Endothelial cell (in vitro differentiated cells): ENCODE measurements at places on chromosomes 3 and 15.

DNA sequence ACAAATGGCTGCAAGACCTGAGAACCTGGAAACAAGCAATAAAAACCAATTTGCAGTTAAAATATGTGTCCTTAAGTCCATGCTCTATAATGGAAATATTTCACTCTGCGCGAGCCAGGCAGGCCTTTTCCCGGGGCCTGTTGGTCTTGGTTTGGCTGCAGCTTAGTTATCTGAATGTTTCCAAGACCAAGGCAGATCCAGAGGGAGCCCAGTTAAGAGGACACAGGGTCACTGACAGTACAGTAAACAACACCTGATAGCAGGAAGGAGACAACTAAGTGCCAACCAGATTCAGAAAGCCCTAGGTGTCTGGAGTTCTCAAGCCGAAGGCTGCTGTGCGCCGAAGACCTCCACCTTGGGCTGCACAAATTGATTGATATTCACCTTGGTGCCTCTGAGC, 32.8 kb downstream of the THSD4 start:
- DNase-seq, result no peak

DNA sequence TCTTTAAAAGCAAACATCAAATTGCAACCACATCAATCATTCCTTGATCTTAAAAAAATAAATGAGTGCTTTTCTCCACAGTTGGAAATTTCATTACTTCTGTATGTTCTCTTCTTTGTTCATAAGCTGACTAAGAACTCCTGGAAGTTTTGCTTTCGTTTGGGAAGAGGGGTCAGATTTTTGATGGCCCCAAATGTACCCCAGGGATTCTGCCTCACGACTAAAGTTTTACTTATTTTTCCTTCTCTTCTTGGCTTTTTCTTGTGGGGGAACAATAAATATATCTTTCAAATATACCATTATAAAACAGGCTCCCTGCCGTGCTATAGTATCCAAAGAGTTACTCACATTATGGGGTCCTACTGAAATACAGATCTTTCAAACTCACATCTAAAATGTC, 215.0 kb upstream of the CDIN1 start:
- DNase-seq, result no peak

- DNase-seq, result no peak
These were observed 26.2 kb upstream of the CFAP161 start for GRCh38 chr15:81107889-81108288.

GRCh38 chr3:168865022-168865551, 769.4 kb upstream of the GOLIM4 start:
- peak; percentile 21 for DNase-seq

DNA sequence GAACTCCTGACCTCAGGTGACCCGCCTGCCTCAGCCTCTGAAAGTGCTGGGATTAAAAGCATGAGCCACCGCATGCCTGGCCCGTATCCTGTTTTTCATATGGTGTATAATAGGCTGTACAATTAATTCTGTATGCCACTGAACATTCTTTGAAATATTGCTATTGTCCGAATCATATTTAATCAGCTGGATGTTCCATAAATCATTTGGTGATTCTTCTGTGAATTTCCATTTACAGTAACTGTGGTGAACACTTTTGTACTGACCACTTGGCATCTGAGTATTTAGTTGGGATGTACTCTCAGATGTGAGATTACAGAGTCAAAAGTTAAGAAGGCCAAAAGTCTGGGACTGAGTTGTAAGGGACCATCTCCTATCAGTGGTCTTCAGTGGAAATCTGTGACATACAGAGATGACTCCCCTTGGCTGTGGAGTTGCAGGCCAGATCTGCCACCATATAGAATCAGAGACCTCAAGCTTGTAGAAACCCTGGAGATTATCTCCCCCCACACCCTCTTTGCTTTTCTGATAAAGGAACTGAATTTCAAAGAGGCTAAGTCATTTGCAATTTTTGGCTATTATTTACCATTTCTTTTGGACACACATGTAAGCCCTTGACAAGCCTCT, 25.7 kb upstream of the DYNC1LI1 start:
- no peak for DNase-seq

GRCh38 chr3:86645756-86646155, 345.2 kb downstream of the VGLL3 start:
- DNase-seq, result no peak

DNA sequence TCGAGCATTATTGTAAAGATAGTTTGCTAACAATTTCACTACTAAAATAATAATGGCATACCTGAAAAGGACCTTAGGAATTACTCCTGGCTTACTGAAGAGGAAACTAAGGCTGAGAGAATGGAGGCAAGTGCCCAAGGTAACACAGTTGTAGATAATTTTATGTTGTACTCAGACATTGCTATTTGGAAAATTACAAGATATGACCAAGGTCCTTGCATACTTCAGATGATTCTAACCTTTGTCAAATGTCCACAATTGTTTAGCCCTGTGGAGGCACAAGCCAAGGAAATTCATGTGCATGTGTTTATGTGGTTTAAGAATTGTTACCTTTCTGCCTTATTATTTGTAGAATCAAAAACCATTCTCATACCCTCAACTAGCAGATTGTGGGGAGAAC, 105.7 kb downstream of the TUSC7 start:
- DNase-seq, result no peak

- DNase-seq, result no peak
These were observed 26.4 kb downstream of the LNP1 start for GRCh38 chr3:100427699-100428098.

- no peak for DNase-seq
These were observed 706.2 kb downstream of the GRM7 start for GRCh38 chr3:7567160-7567559.

DNA sequence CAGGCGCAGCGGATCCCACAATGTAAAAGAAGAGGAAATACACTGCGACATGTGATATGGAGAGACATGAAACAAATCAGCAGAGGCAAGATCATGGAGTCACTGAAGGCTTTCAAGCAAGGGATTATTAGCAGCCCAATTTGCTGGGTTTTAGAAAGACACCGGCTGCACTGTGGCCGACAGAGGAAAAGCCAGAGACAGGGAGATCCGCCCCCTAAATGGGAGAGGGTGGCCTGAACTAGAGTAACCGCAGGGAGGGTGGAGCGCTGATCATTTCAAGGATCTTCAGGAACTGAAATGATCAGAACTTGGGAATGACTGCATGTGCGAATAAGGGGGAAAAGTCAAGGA, 612 bp upstream of the C15orf40 start:
- no peak for DNase-seq

DNA sequence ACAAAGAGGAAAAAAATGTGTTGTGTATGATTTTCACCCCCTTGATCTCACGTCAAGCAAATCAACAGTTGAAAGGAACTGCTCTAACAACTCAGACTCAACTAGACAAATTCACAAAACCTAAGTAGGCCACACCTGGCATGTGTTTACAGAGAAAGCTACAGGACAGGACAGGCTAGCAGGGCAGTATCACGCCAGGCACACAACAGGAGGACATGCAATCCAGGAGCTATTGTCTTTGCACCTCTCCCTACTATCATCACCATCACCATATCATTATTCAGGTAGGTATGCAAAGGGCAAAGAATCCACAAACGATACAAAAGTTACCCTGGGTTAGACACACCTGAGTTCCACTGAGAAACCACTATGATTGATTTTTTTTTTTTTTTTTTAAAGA, 86.4 kb downstream of the TBL1XR1 start:
- no peak for DNase-seq

GRCh38 chr3:156207802-156208685, 87.7 kb downstream of the KCNAB1 start:
- no peak for DNase-seq

DNA sequence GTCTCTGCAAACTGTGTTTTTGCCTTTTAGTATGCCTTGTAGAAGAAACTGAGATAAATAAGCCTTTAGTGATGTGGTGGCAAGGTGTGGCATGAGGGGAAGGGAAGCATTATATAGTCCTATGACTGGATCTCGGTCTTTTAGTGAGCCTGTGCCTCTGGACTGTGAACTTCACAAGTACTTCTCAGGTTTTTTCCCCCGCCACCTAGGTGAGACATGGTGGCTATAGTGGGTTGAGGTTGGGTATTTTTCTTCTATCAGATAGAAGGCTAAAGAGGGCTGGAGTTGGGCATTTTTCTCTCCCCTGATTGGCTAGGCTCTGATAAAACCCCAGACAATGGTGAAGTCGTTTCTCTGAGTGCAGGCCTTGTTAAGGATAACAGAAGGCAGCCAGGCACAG, 38.7 kb upstream of the ZFAND6 start:
- no peak for DNase-seq

GRCh38 chr3:14119651-14120050, 5.0 kb downstream of the CHCHD4 start:
- DNase-seq, result no peak

GRCh38 chr3:97949743-97950142, 22.5 kb downstream of the RIOX2 start:
- DNase-seq, result no peak

DNA sequence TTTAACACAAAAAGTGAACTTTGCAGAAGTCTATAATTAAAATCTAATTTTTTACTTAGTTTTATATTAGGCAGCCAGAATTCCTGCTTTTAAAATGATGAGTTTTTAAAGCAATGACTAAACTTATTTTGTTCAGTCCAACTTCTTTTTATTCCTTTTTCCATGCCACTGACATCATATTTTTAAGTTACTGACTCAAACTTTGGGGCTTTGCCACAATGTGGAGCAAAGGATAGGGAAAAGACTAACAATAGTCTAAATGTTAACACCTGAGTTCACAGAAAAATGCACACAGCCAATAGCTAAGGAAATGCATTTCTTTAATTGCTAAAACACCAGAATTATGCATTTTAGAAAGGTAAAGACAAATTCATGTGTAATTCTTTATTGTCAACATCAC, 647.6 kb upstream of the DPPA4 start:
- no peak for DNase-seq

GRCh38 chr15:43868406-43868805, 41.6 kb downstream of the WDR76 start:
- no peak for DNase-seq

DNA sequence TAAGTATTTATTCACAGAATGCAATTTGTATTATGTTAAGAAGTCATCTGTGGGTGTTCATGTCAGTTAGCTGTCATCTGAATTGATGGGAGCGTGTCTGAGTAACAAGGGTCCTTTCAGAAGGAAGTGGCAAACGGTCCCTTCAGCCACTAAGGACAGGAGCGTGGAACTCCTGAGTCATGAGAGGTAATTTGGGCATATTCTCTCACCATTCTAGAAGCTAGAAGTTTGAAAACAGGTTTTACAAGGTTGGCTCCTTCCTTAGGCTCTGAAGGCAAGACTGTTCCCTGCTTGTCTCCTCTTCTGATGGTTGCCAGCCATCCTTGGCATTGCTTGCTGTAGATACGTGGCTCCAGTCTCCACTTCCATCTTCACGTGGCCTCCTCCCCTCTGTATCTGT, 19.7 kb downstream of the ABHD2 start:
- DNase-seq, result no peak

DNA sequence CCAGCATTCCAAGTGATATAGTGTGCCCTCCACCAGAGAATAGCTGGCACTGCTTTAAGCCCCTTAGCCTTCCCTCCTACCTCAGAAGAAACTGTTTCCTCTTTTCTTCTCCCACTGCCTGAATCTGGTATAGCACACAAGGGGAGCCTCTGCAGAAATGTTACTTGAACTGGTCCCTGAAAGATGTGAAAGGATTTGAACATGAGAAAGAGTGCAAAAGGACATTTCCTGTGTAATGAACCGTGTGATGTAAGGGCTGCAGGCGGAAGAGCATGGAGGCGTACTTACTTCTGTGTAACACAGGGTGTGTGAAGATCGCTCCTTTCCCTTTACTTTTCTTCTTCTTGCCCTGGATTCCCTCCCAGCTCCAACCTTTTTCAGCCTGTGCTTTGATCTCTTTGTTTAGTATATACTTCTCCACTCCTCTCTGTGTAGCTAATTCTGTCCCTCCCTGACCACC, 8.4 kb downstream of the TMOD3 start:
- DNase-seq, result no peak

DNA sequence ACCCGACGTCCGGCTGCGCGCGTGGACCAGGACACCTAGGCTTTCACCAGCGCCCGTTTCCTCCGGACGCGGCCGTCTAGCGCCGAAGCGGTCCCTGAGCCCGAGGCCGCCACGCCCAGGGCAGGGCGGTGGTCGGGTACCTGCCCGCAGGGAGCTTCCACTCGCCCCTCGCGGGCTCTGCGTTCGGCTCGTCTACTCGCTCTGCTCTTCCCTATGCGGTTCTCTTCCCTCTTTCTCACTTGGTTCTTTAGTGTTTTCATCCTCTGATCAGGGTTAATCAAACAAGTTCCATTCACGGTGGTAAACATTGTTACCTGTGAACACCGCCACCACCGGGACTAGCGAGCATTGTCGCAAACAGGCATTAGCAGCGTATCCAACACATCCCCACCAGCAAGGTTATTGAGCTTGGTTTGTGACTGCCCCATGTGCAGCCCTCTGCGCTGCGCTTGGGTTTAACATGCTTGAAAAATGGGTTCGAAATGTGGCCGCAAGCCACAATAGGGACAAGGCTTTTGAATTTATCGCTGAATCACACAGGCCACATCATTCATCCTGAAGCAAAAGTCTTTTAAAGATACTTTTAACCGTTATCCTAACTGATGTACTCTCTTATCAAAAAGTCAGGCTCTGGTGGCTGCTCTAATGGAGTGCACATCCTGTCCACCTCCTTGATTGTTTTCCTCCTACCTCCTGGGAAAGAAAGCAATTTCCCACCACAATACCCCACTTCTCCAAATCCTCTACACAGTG, 843 bp upstream of the CD47 start:
- DNase-seq, result no peak

- no peak for DNase-seq
These were observed 157.7 kb upstream of the TGFBR2 start for GRCh38 chr3:30448450-30449289.

DNA sequence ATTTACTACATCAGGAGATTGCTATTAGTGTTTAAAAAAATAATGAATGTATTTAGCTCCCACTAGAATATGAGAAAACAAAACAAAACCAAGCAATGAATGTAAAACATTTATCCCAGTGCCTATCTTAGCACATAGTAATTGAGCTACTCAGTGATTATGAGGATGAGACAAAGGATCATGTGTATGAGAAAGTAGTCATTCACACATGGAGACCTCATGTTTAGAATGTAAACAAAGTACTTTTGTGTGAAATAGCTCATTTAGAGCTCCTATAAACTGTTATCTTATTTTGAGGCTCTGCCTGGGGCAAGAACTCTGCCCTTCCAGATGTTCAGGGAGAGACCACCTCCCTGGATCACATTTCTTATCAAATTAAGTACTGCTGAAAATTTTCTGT, 236.8 kb downstream of the LRRN1 start:
- no peak for DNase-seq

DNA sequence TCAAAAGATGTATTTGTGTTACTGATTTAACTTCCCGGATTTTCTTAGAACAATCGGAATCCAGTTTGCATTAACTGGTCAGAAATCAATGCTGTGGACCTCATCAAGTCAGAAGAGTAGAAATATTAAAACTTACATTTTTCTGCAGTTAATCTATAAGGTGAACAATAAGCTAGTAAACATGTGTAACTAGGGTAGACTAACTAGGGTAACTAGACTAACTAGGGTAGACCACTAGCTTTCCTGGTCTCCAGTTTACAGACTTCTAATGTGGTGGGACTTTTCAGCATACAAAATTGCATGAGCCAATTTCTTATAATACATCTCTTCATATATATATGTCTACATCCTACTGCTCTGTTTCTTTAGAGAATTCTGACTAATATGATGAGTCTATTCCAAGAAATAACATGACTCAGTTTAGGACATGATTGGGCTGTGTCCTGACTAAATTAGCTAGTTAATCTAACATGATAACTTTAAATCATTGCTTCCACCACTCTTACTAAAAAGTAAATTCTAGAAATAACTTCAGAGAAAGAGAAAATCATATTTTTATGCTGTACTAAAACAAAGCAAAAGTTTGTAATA, 5.3 kb downstream of the PLSCR2 start:
- DNase-seq, result no peak
